ENCODE measurements at places on chromosomes 5 and 9.

GRCh38 chr5:40399349-40399748 is 280.4 kb upstream of the PTGER4 start:
- DNase-seq: no peak

- DNase-seq: no peak
Observed at GRCh38 chr9:16867576-16868311, 2.7 kb downstream of the BNC2 start.

DNA sequence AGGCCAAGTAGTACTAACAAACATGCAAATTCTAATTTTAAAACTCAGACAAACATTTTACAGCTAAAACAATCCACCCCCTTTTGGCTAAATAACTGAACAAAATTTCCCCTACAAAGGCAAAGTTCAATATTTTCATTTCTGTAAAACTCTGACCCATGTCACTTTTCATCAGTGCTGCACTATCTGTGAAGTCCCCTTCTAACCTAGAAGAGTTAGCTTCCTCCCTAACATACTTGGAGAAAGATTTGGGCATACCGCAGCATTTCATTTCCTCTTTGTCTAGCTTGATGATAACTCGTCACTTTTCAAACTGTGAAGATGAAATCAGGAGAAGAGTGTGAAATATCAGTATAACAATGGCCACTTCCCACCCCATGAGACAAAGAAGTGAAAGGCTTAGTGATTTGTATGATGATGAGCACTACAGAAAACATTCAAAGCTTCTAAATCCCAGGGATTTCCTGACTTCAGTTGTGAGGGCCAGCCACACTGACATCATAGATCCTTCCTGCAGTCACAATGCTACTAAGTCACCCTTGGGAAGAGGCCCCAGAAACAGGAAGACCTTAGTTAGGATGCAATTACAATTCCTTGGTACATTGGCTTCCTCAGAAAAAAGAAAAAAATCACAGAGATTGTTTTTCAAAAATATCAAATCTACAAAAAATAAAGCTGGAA is at the start of gene FAM81B:
Gene FAM81B, plus strand, starts transcription at position 555 of the 681 bp plus-strand sequence. Its CDS starts 24 bp downstream, at position 579.
- no peak for DNase-seq

GRCh38 chr9:132730054-132731033 is 60.1 kb downstream of the GTF3C4 start:
- DNase-seq: no peak

DNA sequence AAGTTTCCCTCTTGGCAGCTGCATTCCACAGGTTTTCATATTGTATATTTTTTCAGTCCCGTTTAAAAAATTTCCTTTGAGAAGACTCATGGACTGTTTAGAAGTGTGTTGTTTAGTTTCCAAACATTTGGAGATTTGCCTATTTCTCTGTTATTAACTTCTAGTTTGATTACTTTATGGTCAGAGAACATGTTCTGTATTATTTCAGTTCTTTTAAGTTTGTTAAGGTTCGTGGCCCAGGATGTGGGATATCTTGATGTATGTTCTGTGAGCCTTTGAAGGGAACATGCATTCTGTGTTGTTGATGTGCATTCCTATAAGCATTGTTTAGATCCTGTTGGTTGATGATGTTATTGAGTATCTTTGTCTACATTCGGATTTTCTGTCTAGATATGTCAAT is 153.6 kb downstream of the CACNA1B start:
- DNase-seq: no peak

DNA sequence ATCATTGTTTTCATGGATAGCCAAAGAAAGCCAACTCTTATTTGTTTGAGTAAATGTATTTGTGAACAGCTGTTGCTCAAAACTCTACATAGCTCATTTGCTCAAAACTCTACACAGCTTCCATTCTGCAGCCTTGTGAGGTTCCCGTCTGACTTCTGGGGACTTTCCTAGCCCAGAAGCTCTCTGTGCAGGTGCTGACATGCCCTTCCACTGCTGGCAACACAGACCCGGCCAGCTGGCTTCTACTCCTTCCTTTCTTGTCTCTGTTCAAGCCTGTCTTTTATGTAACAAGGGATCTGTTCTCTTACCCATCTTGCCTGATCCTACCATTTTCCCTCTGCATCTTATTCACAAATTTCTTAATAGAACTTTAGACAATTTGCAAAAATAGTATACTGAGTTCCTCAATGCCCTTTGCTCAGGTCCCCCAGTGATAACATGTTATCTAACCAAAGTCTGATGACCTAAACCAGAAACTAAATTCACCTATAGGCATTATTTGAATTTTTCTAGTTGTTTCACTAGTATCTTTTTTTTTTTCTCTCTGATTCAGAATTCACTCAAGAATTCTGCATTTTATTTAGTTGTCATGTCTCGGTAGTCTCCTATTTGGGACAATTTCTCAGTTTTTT is 556.5 kb upstream of the SEMA6A start:
- no peak for DNase-seq

GRCh38 chr5:86968301-86968753 is 299.4 kb upstream of the RASA1 start:
- DNase-seq: peak; percentile 0

DNA sequence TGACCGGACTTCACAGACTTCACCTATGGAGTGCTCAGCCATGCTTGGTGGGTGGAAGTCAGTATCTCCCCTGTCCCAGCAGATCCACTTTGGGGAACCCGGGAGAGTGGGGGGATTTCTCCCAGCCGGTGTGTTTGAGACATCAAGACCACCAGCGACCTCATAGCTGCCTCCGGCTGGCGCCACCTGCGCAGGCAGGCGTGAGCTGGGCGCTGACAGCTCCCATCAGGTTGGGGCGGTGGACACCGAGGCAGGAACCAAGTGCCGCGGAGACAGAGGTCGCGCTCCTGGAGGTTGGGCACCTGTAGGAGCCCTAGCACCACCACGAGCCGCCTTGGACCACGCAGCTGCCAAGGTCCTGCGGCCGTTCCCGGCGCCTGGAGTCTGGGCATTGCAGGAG is 124.0 kb upstream of the LARP1 start:
- no peak for DNase-seq

DNA sequence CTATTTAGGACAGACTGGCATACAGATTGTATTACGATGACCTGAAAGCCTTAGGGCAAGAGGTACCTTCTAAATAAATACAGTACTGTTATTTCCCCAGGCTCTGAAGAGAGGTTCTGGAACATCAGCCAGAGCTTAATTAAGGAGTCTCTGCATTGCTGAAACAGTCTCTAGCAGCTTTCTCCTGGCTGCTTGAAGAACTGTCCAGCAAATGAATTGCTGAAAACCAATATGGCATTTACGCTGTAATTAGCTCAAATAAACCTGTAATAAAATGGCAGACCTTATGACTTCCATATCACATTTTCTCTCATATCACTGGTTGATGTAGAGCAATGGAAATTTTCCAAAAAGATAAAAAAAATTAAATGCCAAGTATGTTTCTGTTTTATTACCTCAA is 636.3 kb downstream of the GABRG2 start:
- DNase-seq: no peak

GRCh38 chr5:154603953-154604679 is 126.1 kb upstream of the HAND1 start:
- DNase-seq: peak; percentile 14

- DNase-seq: no peak
Observed at GRCh38 chr9:78014776-78015175, 16.8 kb downstream of the GNAQ start.

DNA sequence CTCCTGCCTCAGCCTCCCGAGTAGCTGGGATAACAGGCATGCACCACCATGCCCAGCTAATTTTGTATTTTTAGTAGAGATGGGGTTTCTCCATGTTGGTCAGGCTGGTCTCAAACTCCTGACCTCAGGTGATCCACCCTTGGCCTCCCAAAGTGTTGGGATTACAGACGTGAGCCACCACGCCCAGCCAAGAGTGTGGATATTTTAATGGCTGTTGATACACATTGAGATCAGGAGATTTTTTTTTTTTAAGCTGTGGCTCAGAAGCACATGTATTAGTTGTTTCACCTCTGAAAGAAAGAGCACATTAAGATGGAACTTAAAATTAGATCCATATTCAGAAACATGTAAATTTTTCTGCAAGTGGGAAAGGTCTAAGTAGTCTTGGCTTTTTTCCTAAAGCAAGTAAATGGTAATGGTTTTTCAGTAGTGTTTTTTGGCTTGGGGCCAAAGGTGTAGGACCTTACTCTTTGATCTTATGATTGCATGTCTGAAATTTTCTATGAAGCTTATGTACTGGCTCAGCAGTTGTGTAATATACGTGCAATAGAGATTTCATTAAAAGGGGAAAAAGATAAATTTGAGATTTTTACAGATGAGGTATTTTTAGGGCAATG is 9.9 kb downstream of the RBM27 start:
- peak; percentile 58 for DNase-seq

DNA sequence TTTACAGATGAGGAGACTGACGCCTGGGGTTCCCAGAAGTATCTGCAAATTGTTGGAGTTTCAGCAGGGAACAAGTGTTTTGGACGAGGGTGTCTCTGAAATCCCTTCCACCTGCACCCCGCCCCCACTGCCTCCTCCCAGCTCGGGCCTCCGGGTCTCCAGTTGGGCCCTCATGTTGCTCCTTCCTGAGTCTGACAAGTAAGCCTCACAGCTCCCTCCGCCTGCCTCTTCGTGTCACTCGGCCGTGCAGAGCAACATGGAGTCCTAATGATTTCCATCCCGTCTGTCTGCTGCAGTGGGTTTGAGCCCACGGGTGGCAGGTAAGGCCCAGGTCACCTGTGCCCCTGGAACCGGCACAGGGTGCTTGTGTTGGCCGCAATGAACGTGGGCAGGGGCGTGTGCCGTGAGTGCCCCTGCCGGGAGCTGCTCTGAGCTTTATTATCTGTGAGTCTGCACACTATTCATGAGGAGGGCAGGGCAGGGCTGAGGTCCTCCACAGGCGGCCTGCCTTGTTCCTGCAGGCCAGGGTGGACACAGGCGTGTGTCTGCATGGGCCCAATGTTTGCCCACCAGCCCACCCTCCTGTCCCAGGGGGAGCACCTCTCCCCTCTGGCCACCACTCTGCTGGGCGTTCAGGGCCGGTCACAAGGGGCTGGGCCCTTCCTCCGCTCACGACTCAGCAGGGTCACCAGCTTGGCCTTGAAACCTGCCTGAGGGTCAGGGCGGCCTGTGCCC is 6.1 kb downstream of the DOK3 start:
- no peak for DNase-seq
